AG09319 (cell line): ENCODE measurements at places on chromosomes 4 and X.

DNA sequence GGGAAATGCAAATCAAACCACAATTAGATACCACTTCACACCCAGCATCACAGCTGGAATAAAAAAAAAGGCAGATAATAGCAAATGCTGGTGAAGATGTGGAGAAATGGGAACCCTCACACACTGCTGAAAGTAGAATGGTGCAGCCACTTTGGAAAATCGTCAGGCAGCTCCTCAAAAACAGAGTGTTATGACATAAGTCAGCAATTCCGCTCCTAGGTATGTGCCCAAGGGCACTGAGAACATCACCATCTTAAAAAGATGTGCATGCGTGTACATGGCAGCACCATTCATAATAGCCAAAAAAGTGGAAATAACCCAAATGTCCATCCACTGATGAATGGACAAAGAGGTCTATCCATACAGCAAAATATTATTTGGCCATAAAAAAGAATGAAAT is 28.0 kb downstream of the HMX1 start:
- no peak for DNase-seq

- DNase-seq: no peak
Observed at GRCh38 chr4:91268913-91269312, 1034.9 kb upstream of the GRID2 start.

GRCh38 chrX:10620121-10620699 is at the start of gene MID1:
Gene MID1, minus strand, starts transcription at chrX:10620585. Its CDS starts 53,038 bp downstream, at chrX:10567547.
- peak; percentile 51 for DNase-seq

DNA sequence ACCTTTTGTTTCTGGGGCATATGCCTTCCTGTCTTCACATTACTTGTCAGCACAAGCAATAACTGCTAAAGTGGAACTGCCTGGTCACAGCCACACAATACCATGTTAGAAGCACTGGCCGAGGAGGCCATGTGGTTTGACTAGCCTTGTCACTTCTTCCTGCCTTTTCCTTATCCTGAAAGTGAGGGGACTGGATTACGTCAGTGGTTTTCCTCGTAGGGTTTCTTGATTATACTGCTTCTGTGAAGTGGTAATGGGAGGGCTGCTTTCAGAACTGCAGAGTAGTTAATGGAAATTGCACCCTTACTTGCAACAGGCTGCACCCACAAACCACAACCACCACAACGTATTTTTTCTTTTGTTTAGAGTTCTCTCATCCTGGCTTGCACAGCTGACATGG is 26.6 kb downstream of the ZRSR2 start:
- no peak for DNase-seq

GRCh38 chrX:155263854-155264628 is at the start of gene RAB39B:
Gene RAB39B, minus strand, starts transcription at chrX:155264491. Its CDS starts 203 bp downstream, at chrX:155264288.
- peak; percentile 10 for DNase-seq

- peak; percentile 22 for DNase-seq
Observed at GRCh38 chr4:183182873-183183725, 84.0 kb downstream of the WWC2 start.

DNA sequence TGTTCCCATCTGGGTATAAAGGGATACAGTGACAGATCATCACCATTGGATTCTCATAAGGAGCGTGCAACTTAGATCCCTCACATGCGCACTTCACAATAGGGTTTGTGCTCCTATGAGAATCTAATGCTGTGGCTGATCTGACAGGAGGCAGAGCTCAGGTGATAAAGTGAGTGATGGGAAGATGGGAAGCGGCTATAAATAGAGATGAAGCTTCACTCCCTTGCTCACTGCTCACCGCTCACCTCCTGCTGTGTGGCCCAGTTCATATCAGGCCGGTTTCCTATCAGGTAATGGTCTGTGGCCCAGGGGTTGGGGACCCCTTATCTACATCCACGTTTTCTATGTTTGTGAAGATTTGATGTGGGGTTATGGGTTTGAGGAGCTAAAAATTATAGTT is 43.7 kb downstream of the FAT4 start:
- no peak for DNase-seq

DNA sequence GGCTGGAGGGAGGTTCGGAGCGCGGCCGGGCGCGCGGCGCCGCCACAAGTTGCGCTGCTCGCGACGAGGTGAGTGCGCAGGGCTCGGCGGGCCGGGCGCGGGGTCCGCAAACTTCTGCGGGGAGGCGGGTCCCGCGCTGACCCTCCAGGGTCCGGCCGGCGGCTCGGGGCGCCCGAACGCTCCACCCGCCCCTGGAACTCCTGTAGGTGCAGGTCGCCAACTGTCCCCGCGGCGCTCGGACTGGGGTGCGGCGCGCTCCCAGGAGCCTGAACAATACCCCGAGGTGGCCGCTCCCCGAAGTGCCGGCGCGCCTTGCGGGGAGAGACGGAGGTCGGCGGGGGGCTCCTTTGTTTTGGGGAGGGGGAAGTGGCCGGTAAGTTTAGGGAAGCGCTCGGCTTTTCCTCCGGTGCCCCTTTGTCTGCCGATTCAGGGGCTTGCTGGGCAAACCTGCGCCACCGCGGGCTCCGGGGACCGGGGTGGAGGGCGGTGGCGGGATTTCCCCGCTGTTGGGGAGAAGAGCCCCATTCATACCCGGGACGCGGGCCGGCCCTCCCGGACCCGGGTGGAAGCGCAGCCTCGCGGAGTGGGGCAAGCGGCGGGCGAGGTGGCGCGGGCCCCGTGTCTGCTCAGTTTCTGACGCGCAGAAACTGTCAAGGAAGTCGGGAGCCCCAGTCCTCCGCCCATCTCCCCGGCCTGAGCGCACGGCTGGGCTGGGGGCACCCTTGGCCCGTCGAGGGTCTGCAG is 694 bp downstream of the TBL1X start:
- no peak for DNase-seq

GRCh38 chrX:118698516-118699170 is 28.8 kb upstream of the IL13RA1 start:
- no peak for DNase-seq

GRCh38 chr4:71009890-71010588 is 16.6 kb downstream of the DCK start:
- no peak for DNase-seq

- DNase-seq: no peak
Observed at GRCh38 chrX:12984603-12985319, 9.9 kb downstream of the TMSB4X start.

DNA sequence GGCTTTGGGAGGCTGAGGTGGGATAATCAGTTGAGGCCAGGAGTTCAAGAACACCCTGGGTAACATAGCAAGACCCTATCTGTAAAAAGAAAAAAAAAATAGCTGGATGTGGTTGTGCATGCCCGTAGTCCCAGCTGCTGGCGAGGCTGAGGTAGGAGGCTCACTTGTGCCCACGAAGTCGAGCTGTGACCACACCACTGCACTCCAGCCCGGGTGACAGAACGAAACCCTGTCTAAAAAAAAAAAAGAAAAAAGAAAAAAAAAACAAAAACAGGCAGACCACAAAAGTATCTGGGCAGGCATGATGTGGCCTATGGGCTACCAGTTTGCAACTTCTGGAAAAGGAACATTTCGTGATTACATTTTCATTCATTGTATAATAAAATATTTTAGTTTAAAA is 38.1 kb upstream of the RASGEF1B start:
- DNase-seq: no peak

GRCh38 chr4:85707611-85708010 is 232.7 kb downstream of the ARHGAP24 start:
- DNase-seq: no peak

DNA sequence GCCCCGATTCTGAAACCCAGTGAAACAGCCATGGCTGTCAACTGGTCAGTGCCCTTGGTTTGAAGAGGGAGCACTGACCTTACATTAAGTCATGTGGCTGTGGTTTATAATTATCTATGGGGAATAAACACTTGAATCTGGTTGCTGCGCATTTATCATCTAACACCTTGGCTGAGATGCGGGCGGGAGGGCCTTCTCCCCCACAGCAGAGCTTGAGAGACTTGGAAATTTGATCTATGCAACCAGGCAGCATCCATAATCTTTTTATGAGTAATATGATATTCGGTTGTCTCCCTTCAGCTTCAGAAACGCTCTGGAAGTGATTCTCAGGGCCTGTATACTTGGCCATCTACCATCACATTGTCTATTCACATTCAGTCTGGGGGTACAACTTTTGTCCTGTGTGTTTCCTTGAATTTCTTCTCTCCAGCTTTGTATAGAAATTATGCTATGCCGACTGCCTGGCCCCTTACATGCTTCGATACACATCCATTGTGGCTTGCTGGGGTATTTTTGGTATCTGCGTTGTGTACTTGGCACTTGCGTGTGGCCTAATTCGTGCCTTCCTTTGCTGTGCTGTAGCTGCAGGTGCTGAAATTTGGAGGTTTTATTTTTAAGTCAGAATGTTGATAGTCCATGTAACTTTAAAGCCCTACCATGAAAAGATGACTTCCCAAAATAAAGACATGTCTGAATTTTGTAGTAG is 321.6 kb downstream of the ARHGAP10 start:
- no peak for DNase-seq
